ENCODE measurements at places on chromosomes 5 and 9.

GRCh38 chr9:5587024-5587423, 41.9 kb upstream of the RIC1 start:
- DNase-seq = no peak

GRCh38 chr5:155254399-155254798, 240.8 kb downstream of the KIF4B start:
- DNase-seq = no peak

DNA sequence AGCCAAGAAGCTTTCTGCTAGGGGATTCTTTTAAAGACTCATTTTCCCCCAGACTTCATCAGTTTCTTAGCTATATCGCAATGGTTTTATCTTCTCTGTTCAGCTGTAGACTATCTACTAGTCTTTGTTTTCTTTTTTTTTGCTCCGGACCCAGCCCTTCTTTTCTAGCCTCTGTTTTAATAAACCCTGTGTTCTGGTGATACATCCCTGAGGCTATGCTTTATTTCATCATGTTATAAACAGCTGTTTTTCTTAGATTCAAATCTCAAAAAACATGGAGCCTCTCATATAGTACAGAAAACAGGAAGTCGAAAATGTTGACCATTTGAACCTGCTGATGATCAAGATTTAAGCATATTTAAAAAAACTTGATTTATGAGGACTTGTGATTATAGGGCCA, 37.8 kb downstream of the SCGB3A1 start:
- no peak for DNase-seq

DNA sequence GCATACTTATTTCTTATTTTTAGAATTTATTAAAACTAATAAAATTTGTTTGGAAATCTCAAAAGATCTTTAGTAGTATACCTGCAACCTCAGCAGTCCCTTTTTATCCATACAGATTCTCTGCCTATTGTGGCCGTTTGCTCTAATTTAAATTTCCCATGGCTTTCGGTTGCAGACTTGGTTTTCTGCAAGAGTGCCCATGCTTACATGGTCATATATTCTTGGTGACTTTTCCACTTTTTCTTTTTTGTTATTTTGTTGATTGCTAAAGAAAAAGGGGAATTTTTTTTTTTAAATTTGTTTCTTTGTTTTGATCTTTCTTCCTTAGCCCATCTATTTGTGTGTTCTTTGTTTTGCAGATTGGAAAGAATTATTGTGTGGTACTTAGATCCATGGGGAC, 20.6 kb downstream of the ZCCHC7 start:
- DNase-seq = no peak

DNA sequence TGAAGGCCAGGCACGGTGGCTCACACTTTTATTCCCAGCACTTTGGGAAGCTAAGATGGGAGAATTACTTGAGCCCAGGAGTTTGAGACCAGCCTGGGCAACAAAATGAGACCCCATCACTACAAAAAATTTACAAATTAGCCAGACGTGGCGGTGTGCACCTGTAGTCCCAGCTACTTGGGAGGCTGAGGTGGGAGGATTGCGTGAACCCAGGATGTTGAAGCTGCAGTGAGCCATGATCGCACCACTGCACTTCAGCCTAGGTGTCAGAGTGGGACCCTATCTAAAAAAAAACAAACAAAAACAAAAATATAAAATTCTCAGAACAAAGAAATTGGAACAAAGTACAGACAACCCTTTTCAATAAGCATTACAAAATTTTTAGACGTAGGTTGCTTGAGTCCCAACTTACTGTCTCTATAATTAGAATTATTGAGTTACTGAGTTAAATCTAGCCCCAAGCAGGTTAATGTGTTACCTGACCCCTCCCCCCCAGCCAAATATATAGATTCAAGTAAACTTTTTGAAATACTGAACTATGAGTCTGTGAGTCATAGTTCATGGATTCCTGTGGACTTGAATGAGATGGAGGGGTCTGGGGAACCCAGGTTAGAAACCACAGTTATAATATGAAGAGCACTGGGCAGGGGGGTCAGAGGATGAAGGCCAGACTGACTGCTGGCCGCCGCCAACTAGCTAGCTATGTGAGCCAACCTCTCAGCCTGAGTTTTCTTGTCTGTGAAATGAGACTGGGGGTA, 173.1 kb downstream of the AOPEP start:
- no peak for DNase-seq

DNA sequence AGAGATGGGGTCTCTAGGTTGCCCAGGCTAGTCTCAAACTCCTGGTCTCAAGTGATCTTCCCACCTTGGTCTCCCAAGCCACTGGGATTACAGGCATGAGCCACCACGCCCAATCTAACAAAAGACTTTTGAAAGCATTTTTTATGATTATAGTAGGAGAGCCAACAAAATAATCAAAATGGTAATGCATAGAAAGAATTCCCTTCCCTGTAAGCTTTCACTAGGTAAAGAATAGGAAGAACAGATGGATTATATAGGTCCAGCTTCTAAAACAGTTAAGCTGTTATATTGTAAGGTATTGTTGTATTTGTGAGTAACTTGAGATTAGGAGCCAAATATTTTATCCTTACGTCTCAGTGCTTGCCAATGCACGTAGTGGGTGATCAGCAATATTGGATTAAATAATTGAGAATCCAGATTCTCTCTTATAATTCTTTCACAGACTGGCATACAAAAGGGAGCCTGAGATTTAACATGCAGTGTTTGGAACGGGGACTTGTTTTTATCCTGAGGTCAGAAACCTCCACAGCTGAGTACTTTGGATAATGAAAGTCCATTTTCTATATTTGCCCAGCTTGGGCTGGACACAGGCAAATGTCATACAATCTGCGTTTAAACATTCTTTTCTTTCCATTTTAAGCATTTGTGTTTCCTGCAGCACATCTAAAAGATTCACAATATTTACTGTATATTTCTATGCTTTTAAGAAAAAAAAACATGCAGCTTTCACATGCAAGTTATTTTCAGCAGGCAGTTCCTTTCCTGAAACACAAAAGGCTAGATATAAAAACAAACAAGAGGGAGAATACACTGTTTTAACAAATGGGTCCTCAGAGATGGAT, 238.4 kb downstream of the ARRDC3 start:
- DNase-seq = no peak

DNA sequence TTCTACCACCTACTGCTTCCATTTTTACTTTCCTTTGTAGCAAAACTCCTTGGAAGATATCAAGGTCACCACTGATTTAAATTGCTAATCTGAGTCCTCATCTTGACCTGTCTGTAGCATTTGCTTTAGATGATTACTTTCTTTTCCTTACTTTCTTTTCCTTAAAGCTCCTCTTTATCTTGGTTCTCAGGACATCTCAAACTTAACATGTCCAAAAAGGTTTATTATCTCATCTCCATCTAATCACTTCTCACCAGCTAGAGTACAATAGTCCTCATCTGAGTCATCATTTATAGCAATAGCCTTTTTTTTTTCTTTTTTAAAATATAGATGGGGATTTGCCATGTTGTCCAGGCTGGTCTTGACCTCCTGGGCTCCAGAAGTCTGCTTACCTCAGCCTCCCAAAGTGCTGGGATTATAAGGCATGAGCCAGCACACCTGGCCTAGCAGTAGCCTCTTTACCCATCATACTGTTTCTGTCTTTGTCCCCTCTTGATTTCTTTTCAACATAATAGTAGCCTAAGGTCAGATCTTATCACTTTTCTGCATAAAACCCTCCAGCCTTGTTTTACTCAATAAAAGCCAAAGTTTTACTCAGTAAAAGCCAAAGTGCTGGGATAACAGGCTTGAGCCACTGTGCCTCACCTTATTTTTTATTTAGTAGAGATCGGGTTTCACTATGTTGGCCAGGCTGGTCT, 32.9 kb upstream of the GPR21 start:
- no peak for DNase-seq

Data from stimulated activated CD8-positive, alpha-beta memory T cell treated with anti-CD3 and anti-CD28 coated beads, Interleukin-2, amount 100 ng/mL, for 1 hour (primary cell).